ENCODE measurements at places on chromosomes 2 and 18. TPM values are rescaled to one million over a fixed set of nuclear protein-coding genes. Genes with fewer than 3 reads are reported as not detected.

DNA sequence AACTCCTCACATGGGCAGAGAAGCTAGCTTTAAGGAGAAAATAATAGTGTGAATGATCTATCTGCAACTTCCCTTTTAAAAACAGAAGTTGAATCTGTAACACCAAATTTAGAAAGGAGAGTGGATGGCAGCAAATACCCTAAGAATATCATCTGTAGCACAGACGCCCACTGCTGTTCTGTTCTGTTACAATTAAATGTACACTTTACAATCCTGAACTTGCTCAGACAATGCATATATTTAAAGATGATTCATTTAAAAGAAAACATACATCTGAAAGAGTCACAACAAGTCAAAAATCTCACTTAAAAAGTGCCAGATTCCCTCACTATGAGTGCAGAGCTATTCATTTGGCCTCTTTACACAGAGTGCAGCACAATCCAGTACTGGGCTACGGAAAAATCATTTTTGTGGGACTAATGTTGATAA is 8.0 kb upstream of the SERTAD2 start:
- DNase-seq: no peak

DNA sequence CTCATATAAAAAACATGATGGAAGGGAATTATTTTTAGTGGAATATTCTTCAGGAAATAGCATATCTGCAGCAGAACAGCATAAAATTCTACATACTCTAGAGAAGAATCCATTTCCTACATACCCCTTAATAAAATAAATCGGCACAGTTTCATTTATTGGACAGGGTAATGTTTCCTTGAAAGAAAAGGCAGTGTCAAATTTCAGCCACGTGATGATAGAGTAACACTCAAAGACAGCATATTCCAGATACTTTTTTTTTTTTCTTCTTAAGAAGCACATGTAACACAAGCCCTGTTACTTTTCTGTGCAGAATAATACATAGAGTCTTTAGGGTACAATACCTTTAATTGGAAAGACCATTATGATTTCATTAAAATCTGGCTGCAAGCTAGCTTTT is 204.4 kb downstream of the SRBD1 start:
- no peak for DNase-seq

GAREM2 gene
- 5.9 TPM for total RNA-seq

SYT4 gene
- not detected for total RNA-seq

GRCh38 chr18:44813586-44813985 is 132.9 kb downstream of the SETBP1 start:
- no peak for DNase-seq

DNA sequence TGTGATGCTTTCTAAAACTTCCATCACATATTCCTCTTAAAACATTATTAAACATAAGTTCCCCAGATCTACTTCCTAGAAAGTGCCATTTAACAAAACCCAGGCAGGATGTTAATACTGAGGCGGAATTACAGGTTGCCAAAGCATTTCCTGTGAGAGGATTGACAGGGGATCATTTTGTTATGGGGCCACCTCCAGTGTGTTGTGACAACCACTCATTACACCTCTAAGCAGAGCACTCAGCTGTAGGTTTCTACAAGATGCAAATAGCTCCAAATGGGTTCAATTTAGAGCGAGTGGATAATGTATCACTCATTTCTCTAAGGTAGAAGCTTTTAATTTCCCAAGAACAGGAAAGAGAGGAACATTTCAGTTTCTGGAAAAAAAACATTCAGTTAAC is 1429.5 kb upstream of the ACVR2A start:
- DNase-seq: no peak

GRCh38 chr2:54624591-54625071 is 98.8 kb upstream of the EML6 start:
- no peak for DNase-seq

PIEZO2 gene
- not detected for total RNA-seq

GRCh38 chr2:233141901-233142300 is 81.8 kb downstream of the INPP5D start:
- no peak for DNase-seq

PDK1 gene
- total RNA-seq: 44.9 TPM

APCDD1 gene
- not detected for total RNA-seq

- no peak for DNase-seq
Observed at GRCh38 chr2:10594011-10594410, 95.8 kb downstream of the NOL10 start.

DNA sequence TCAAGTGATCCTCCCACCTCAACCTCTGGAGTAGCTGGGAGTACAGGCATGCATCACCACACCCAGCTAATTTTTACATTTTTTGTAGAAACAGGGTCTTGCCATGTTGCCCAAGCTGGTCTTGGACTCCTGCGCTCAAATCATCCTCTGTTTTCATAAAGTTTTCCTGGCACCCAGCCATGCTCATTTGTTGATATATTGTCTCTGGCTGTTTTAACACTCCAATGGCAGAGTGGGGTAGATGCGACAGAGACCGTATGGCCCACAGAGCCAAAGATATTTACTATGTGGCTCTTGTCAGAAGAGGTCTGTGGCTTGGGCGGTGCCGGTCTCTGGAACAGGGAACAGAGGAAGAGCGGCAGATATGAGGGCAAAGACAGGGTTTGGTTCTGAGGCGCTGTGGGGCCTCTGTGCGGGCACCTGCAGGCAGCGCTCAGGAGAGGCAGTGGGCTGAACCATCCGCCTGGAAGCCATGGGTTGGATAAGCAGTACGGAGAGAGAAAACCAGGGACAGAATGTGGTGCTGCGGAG is 50.2 kb downstream of the CENPO start:
- no peak for DNase-seq

DNA sequence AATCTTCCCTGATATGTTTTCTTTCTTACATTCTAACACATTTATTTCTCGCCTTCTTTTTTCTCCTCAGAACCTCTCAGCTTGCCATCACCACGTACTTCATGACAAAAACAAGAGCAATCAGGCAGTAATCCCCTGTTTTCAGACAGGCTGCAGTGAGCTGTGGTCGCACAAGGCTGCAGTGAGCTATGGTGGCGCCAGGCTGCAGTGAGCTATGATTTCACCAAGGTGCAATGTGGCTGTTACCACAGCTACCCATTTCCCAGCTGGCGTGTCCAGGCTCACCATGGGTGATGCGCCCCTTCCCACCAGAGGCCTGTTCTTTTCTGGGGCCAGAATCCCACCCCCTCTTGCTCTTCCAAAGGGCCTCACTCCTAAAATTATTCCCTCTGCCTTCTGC is 25.8 kb downstream of the TCF23 start:
- no peak for DNase-seq

- peak; percentile 84 for DNase-seq
Observed at GRCh38 chr2:233267516-233268245, 16.2 kb downstream of the ATG16L1 start.

SLC9A2 gene
- not detected for total RNA-seq

GRCh38 chr2:218863021-218863520 is 3.5 kb downstream of the WNT6 start:
- no peak for DNase-seq

GRCh38 chr2:137947728-137948336 is 16.4 kb upstream of the HNMT start:
- no peak for DNase-seq

DNA sequence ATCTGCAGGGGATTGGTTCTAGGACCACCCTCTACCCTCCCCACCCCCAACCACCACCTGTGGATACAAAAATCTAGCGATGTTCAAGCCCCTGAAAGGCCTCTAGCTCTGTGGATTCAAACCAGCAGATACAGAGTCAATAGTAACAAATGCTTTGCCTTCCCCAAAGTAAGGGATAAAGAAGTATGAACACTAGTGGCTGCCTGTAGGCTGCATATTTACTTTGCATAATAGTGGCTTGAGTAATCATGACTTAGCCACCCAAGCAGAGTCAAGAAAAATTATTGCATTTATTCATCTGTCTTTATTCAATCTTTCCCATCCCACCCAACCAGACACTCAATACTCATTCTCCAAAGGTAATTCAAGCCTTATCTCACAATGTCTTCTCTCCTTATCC is 43.8 kb downstream of the SOCS6 start:
- no peak for DNase-seq

DNA sequence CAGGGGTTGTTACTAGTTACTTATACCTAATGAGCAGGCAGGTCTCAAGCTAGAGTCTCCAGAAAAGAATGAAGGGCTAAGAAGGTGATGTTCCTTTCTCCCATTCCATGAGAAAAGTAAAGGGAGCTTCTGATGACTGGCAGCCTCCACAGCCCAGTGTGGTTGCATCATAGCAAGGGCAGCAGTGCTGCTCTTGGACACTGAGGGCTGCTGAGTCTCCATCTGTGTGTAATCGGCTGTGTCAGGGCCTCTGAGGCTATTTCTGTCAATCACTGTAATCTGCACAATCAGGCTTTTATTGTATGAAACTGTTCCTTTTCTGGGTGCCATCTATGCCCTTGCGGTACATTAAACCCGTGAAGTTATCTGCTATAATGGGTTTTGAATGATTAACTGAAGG is 164.1 kb upstream of the FBXO11 start:
- no peak for DNase-seq

PPP1R1C gene
- not detected for total RNA-seq

DNA sequence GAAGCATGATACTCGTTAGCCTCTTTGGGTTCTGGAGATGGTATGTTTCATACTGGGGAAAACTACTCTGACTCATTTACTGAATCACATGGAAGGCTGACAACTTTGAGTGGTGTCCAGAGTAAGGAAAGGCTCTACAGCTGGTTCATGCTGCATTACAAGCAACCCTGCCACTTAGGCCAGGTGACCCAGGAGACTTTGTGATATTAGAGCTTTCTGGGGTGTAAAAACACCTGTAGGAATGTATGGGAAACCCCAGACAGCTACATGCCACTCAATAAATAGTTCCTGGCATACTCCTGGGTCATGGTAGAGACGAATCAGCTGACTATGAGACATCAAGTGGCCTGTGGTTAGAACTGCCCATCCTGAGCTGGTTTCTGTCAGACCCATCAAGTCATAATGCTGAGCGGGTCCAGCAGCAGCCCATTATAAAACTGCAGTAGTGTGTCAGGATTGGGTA is 21.3 kb upstream of the TCF7L1 start:
- no peak for DNase-seq

CLHC1 gene
- total RNA-seq: 12.3 TPM

DNA sequence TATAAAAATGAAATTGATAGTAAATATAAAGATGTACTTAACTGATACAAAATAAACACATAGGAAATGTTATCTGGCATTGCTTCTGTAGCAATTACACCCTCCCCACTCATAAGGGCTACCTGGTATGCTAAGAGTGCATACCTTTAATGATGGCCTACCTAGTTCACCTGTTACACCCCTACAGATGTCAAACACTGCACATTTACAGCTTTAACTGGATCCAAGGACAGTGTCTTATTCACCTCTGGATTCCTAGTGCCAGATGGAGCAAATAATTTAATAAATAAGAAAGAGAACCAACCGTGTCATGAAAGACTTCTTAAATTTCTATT is 15.3 kb upstream of the SEC11C start:
- DNase-seq: no peak

DNA sequence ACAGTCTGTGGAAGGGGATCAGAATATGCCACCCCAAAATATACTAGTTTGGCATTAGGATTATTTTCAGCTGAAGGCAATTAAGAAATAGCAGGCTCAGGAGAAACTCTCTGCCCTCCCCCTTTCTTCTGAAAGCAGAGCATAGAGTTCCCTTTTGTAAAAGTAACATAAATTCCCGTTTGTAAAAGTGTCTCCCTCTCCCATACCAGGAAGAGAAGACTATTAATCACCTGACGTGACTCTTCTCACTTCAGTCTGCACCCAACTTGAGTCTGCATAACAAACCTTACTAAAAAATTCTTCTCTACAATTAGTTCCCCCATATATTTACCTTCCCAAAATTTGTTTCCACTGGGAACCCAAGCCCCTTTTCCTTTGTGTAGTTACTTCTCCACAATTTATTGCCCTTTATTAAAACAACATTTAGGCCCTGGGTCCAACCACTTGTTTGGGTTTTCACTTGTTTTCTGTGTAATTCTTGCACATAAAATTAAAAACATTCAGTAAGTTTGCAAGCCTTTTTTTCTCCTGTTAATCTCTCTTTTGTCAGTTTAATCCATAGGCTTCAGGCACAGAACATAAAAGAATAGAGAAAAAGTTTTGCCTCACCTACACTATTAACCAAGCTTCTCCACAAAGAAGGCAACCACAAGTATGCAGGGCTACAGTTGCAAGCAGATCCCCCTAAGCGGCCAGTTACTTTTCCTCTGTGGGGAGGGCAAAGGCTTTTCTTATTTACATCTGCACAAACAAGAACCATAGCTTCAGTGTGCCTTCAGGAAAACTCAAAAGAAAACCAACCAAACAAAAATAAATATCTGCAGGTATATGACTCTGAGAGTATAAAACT is 107.6 kb upstream of the MSH2 start:
- DNase-seq: no peak

CASP8 gene
- 44.1 TPM for total RNA-seq

DNA sequence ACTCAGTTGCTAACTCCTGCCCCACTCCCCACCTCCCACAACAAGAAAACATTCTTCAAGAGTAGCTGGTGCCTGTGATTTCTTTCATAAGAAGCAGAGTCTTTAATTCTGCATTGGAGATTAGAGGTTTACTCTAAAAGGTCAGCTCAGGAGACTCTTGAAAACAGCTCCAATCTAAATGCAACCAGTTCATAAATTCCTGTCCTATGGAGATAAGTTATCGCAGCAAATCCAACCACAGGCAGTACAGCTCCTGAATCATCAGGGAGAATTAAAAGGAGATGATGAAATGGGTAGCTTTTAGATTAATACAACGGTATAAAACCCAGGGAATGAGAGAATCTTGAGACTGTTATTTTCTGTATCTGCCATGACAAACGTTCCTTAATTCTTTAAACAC is 130.7 kb downstream of the SOCS6 start:
- DNase-seq: no peak

GNLY gene
- 21.9 TPM for total RNA-seq

ZNF521 gene
- not detected for total RNA-seq

DNA sequence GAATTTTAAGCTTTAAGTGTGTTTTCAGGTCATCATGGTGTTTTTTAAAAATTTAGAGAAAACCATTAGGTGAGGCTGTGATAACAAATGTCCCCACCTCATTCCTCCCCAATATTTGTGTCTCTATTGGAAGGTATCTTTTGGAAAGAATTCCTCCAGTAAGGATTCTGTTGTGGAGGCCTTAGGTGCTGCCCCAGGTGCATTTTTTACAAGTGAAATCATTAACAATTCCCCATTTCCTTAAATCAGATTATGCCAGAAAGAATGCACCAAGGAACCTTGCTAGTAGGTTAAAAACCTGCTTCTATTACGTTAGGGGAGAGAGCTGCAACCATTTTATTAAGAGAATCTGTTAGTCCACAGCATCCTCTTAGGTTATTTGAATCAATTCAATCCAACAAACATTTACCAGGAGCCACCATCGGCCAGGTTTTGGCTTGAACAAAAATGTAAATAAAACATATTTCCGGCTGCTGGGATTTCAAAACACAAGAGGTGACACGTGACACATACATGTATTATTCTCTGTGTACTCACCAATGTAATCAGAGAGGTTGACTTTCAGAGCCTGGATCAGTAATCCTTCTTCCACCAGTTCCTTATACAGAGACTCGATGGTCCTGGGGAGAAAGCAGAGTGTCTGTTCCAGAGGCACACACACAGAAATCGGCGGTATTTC is 112.5 kb upstream of the ASB18 start:
- DNase-seq: no peak

- no peak for DNase-seq
Observed at GRCh38 chr2:231571661-231572191, 20.9 kb upstream of the TEX44 start.
